Glutamatergic neuron (in vitro differentiated cells): ENCODE measurements at places on chromosomes 7 and 10. TPM values are rescaled to one million over a fixed set of nuclear protein-coding genes. Genes with fewer than 3 reads are reported as not detected.

The KIAA1549 gene
- 40.2 TPM for total RNA-seq

The PLEKHS1 gene
- not detected for total RNA-seq

The HOXA1 gene
- not detected for total RNA-seq

The CACNB2 gene
- total RNA-seq = 3.2 TPM

The PLAC9 gene
- not detected for total RNA-seq

The NXPH1 gene
- total RNA-seq = 3.8 TPM

The SPAM1 gene
- total RNA-seq = not detected

DNA sequence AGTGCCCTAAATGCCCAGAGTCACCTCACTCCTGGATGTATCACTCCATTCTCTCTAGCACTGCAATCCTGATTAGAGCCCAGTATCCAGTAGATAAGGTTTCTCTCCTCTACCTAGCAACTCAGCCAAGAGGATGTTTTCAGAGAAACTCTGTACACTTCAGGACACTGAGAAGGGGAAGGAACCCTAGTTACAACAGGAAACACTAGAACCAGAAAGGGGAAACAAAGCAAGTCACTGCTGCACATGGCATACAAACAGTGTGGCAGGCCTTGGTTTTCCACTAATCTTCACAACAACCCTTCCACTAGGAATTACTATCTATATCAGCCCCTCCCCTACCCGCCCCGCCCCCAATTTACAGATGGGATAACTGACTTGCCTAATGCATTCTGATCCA, 1.6 kb downstream of the FAM204A start:
- H3K27ac ChIP-seq = no peak overlapping the region
- H3K4me3 ChIP-seq = peak overlapping the region; percentile 49
- H3K36me3 ChIP-seq = no peaks in the 10 kb centered on the region
- peaks cover 2% of the 10 kb centered on the region for H3K4me1 ChIP-seq
- DNase-seq = no peak

DNA sequence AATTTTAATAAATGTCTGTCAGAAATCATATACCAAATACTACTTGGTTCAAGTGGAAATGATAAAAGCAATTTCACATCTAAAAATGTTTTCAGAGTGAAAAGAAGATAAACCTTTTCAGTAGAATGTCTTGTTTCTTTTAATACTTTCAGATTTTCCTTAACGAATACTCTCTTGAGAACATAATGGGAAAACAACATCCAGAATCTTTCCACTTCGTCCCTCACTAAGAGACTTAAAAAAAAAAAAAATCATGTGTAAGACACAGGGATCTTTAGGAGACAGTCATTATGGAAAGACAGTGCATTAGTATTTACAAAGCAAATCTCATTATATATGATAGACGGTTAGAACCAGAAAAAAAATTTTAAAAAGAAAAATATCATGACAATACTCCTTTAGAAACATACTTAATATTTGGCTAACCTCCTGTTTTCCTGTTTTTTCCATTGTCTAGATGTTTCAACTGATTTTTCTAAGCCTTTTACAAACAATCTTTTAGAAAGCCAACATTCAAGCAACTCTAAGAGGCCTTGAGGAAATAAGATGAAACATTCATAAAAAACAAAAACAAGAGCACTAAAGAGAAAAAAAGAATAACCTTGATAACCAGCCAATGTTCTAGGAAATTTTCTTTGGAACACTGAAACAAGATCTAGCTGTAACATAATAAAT, 339.9 kb upstream of the LRRN3 start:
- no peak for DNase-seq
- H3K27ac ChIP-seq = no peak overlapping the region
- H3K27me3 ChIP-seq = no peaks in the 10 kb centered on the region

- no peak overlapping the region for H3K27ac ChIP-seq
- DNase-seq = peak; percentile 29
- H3K36me3 ChIP-seq = peaks cover 6% of the 10 kb centered on the region
- peak overlapping the region; percentile 12 for H3K4me3 ChIP-seq
- H3K4me1 ChIP-seq = peaks cover 17% of the 10 kb centered on the region
Measured at GRCh38 chr10:91635401-91636400, 2.8 kb upstream of the PPP1R3C start.

DNA sequence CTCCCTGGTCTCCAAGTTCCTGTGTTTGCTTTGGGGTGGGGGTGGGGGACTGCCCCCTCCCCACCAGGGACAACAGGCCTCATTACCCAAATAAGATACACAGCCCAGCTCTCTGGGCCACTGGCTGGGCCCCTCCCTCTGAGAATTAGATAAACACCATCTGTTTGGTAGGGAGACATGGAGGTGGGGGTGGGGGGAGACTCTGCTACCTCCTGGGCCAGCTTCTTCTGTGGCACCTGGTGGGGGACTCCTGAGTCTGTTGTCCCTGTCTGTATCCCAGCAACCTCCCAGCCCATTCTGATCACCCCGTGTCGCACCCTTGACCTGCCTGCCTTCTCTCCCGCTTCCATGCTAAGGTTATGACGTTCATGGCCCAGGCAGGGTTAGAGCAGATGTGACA, 5.8 kb downstream of the MLXIPL start:
- H3K36me3 ChIP-seq = no peaks in the 10 kb centered on the region
- H3K27me3 ChIP-seq = peaks cover 3% of the 10 kb centered on the region
- peaks cover 2% of the 10 kb centered on the region for H3K4me1 ChIP-seq
- H3K4me3 ChIP-seq = no peak overlapping the region
- no peak overlapping the region for H3K27ac ChIP-seq
